NCI-H1436 (cell line): ENCODE measurements at places on chromosomes 16 and 17.

GRCh38 chr16:71880176-71880575 is 3.8 kb downstream of the ZNF821 start:
- DNase-seq, result no peak

- DNase-seq, result no peak
Observed at GRCh38 chr17:75574404-75575036, 13.1 kb upstream of the MYO15B start.

GRCh38 chr17:5122586-5123342 is 6.9 kb downstream of the USP6 start:
- no peak for DNase-seq

DNA sequence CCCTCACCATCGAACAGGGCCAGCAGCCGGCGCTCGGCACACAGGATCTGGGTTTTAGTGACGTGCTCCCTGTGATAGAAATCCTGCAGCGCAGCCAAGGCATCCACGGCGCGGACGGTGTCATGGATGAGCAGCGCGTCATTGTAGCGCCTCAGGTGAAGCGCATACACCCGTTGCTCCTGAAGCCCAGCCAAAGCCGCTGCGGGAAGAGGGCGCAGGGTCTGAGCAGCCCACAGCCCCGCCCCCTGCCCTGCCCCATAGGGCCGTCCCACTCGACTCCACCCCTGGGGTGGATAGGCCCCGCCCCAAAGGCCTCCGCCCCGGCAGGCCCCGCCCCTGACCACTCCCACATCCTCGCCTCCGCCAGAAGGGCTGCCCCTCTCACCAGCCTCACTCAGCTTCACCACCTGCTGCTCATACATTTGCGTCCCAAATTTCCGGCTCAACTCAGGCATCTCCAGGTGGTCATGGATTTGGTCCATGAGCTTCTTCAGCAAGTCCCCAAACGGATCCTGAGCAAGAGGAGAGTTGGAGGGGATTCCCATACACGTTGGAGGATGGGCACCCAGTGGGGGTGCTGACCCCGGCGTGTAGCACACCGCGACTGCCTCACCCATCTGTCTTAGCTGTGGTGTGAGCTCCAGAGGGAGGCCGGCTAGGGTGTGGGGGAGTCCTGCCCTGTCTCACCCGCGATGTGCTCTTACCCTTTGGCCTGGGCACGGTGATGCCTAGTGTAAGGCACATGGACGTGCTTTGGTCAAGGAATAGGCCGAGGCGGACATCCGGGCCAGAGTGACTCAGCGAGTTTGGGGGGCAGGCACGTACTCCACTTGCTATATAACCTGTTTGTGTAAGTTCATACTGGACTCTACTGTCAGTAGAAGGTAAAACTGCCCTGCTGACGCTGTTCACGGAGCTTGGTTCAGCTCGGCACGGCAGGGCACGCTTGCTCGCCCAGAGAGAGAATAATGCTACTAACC is 4.6 kb downstream of the DHX58 start:
- DNase-seq, result no peak
